ENCODE measurements at places on chromosomes 2 and 18.

GRCh38 chr2:43073401-43073825 lies 153.0 kb downstream of the ZFP36L2 start:
- DNase-seq = no peak

GRCh38 chr2:132929786-132930185 lies 259.8 kb upstream of the LYPD1 start:
- no peak for DNase-seq

- no peak for DNase-seq
Measured at GRCh38 chr2:160380000-160380570, 113.5 kb downstream of the RBMS1 start.

GRCh38 chr2:20432714-20433113 lies 14.2 kb upstream of the RHOB start:
- no peak for DNase-seq

- peak; percentile 59 for DNase-seq
Measured at GRCh38 chr2:189836644-189837043, 52.4 kb downstream of the PMS1 start.

- no peak for DNase-seq
Measured at GRCh38 chr2:170310876-170311502, 133.0 kb downstream of the MYO3B start.

GRCh38 chr2:177296040-177296439 lies 31.5 kb upstream of the NFE2L2 start:
- peak; percentile 67 for DNase-seq

DNA sequence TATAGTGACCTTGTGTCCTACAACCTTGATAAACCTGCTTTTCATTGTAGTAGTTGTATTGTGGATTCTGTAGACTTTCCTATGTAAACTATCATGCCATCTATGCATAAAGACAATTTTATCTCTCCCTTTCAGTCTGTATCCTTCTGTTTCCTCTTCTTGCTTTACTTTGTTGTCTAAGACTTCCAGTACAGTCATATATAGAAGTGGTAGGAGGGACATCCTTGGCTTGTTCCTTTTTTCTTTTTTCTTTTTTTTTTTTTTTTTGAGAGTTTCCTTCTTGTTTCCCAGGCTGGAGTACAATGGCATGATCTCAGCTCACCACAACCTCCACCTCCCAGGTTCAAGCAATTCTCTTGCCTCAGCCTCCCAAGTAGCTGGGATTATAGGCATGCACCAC lies 39.7 kb downstream of the UBE2F start:
- DNase-seq = no peak

GRCh38 chr2:241803387-241804325 lies 5.3 kb upstream of the NEU4 start:
- DNase-seq = peak; percentile 29

DNA sequence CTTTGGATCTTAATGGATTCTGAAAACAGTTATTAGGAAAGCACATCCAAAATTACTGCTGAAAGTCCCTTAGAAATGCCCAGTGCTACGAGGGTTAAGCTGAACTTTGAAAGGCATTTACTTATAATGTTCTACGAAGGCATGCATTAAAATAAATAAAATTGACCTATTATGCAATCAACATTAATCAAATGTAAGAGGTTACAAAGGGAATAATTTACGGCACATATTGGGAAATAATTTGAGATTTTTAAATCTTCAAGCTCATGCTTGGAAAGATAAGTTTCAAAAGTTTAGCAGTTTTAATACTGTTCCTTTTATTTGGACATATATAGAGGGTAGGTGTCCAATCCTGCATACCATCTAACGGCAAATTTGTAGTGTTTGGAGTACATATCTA lies 1564.1 kb upstream of the DDX18 start:
- no peak for DNase-seq

- no peak for DNase-seq
Measured at GRCh38 chr18:13914756-13915155, 580 bp downstream of the MC2R start.
